ENCODE measurements at places on chromosomes 12 and 14.
A peak's percentile ranks its signal among the peaks of the same experiment; 100 is the strongest.

- peaks cover 27% of the 10 kb centered on the region for H3K27me3 ChIP-seq
- H3K36me3 ChIP-seq, result no peaks in the 10 kb centered on the region
- no peak overlapping the region for H3K27ac ChIP-seq
- peaks cover 13% of the 10 kb centered on the region for H3K4me1 ChIP-seq
These were observed 2.3 kb upstream of the SLC22A17 start for GRCh38 chr14:23354990-23355389.

DNA sequence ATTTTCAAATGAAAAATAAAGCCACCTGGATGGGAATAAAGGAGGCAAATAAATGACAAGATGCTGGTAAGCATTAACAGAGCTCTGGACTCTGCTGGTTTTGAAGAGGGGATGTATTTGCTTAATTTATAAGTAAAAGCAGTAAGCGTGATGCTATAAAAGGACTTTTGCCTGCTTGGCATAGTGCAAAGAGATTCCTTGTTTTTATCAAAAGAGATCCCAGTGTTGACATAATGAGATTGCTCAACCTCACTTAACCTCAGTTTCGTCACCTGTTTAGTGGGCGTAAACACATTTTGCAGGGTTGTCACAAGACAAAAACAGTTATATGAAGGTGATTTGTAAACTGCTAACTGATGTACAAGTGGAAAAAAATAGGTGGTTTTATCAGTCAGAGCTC, 13.8 kb downstream of the ASCL1 start:
- DNase-seq, result no peak
- H3K27ac ChIP-seq, result no peak overlapping the region
- no peaks in the 10 kb centered on the region for H3K36me3 ChIP-seq
- H3K4me1 ChIP-seq, result no peaks in the 10 kb centered on the region
- H3K4me3 ChIP-seq, result no peak overlapping the region

GRCh38 chr12:6264402-6265037, 46.0 kb upstream of the PLEKHG6 start:
- H3K4me3 ChIP-seq, result no peak overlapping the region
- no peaks in the 10 kb centered on the region for H3K36me3 ChIP-seq
- peaks cover 20% of the 10 kb centered on the region for H3K4me1 ChIP-seq
- DNase-seq, result no peak

GRCh38 chr12:32995623-32996022, 99.0 kb upstream of the PKP2 start:
- H3K4me1 ChIP-seq, result no peaks in the 10 kb centered on the region
- peaks cover 2% of the 10 kb centered on the region for H3K27me3 ChIP-seq
- no peak overlapping the region for H3K4me3 ChIP-seq
- DNase-seq, result no peak
- H3K27ac ChIP-seq, result no peak overlapping the region

- H3K36me3 ChIP-seq, result no peaks in the 10 kb centered on the region
- peaks cover 2% of the 10 kb centered on the region for H3K4me1 ChIP-seq
- no peak overlapping the region for H3K4me3 ChIP-seq
- DNase-seq, result no peak
- H3K27ac ChIP-seq, result no peak overlapping the region
- H3K27me3 ChIP-seq, result no peaks in the 10 kb centered on the region
These were observed 393.5 kb downstream of the CCDC91 start for GRCh38 chr12:28583701-28584261.

- no peaks in the 10 kb centered on the region for H3K27me3 ChIP-seq
- no peaks in the 10 kb centered on the region for H3K4me1 ChIP-seq
- H3K27ac ChIP-seq, result no peak overlapping the region
- no peak overlapping the region for H3K4me3 ChIP-seq
These were observed 506.4 kb downstream of the MED13L start for GRCh38 chr12:115771065-115771464.

DNA sequence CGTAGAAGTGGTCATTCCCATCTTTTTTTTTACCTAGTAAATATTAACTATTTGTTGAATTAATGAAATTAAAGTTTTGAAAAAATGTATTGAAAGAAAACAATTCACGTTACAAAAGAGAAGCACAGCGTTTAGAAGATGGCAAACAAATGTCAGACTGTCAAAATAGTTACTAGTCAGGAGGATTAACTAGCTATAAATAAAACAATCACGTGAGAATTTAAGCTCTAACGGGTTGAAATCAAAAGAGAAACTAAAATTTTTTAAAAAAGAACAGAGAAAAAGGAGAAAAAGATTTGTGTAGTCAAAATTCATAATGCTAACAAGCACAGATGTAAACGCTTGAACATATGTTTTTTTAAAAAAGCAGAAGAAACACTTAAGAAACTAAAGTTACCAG, 26.4 kb downstream of the DDHD1 start:
- H3K27me3 ChIP-seq, result no peaks in the 10 kb centered on the region
- peaks cover 18% of the 10 kb centered on the region for H3K36me3 ChIP-seq
- H3K4me1 ChIP-seq, result peaks cover 41% of the 10 kb centered on the region
- peak overlapping the region; percentile 60 for H3K4me3 ChIP-seq

DNA sequence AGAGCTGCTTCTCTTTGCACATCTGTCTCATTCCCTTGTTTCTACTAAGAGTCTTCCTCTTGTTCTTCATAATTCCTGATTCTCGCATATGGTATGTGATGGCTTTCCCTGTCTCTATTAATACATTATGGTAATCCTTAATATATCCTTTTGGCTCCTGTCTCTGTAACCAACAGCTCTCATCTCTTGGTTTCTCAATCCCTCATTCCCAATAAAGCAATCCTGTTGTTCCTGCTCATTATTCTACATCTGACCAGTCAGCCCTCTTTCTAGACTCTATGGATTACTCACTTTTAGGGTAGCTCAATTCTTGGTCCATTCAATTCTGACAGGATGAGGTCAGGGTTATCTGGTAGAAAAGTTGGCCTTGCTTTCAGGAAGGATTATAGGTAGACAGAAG, 349.9 kb downstream of the LRIG3 start:
- no peaks in the 10 kb centered on the region for H3K4me1 ChIP-seq
- H3K27ac ChIP-seq, result no peak overlapping the region
- H3K36me3 ChIP-seq, result no peaks in the 10 kb centered on the region

- H3K27me3 ChIP-seq, result peaks cover 1% of the 10 kb centered on the region
- DNase-seq, result no peak
- no peaks in the 10 kb centered on the region for H3K4me1 ChIP-seq
- H3K4me3 ChIP-seq, result no peak overlapping the region
- H3K27ac ChIP-seq, result no peak overlapping the region
These were observed 68.5 kb downstream of the SLC6A12 start for GRCh38 chr12:145369-145960.

- H3K4me1 ChIP-seq, result no peaks in the 10 kb centered on the region
- H3K27me3 ChIP-seq, result no peaks in the 10 kb centered on the region
- H3K4me3 ChIP-seq, result no peak overlapping the region
- H3K27ac ChIP-seq, result no peak overlapping the region
These were observed 68.8 kb downstream of the SLC24A4 start for GRCh38 chr14:92391726-92392125.

GRCh38 chr12:4796694-4797482, 76.7 kb downstream of the GALNT8 start:
- no peak overlapping the region for H3K27ac ChIP-seq
- no peaks in the 10 kb centered on the region for H3K4me1 ChIP-seq
- no peak overlapping the region for H3K4me3 ChIP-seq
- H3K36me3 ChIP-seq, result no peaks in the 10 kb centered on the region

DNA sequence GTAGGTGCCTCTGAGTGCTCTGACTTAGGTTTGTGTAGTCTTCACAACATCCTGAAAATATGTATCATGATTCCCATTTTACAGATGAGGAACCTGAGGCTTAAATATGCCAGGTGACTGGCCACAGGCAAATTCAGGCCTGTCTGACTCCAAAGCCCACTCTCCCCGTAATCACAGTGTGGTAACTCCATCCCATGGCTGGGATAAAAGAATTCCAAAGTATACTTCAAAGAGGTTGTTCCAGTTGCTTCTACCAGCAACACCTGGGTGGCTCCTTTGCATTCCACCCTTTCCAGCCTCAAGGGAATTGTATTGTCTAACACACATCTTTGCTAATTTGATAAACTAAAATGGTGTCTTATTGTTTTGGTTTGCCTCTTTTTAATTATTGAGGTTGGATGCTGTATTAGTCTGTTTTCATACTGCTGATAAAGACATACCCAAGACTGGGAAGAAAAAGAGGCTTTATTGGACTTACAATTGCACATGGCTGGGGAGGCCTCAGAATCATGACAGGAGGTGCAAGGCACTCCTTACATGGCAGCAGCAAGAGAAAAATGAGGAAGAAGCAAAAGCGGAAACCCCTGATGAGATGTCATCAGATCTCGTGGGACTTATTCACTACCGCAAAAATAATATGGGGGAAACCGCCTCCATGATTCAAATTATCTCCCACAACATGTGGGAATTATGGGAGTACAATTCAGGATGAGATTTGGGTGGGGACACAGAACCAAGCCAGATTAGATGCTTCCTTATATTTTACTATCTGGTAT, 9.9 kb upstream of the CHST11 start:
- H3K36me3 ChIP-seq, result no peaks in the 10 kb centered on the region
- no peak overlapping the region for H3K27ac ChIP-seq
- H3K4me3 ChIP-seq, result no peak overlapping the region
- DNase-seq, result no peak

DNA sequence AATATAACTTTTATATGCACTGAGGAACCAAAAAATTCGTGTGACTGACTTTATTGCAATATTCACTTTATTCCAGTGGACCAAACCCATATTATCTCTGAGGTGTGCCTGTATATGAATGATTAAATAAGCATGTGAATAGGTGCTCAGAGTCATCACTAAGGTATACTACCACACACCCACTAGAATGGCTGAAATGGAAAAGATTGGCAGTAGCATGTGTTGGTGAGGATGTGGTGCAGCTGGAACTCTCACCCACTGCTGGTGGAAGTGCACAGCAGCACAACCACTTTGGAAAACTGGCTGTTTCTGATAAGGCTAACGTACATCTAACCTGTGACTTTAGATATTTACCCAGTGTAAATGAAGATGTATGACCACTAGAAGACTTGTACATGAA, 36.8 kb downstream of the GOLGA5 start:
- no peaks in the 10 kb centered on the region for H3K27me3 ChIP-seq
- H3K36me3 ChIP-seq, result peaks cover 23% of the 10 kb centered on the region
- no peaks in the 10 kb centered on the region for H3K4me1 ChIP-seq

GRCh38 chr14:24534286-24534685, 26.2 kb upstream of the CMA1 start:
- no peak overlapping the region for H3K27ac ChIP-seq
- no peaks in the 10 kb centered on the region for H3K27me3 ChIP-seq
- H3K36me3 ChIP-seq, result no peaks in the 10 kb centered on the region
- DNase-seq, result no peak
- peaks cover 5% of the 10 kb centered on the region for H3K4me1 ChIP-seq

DNA sequence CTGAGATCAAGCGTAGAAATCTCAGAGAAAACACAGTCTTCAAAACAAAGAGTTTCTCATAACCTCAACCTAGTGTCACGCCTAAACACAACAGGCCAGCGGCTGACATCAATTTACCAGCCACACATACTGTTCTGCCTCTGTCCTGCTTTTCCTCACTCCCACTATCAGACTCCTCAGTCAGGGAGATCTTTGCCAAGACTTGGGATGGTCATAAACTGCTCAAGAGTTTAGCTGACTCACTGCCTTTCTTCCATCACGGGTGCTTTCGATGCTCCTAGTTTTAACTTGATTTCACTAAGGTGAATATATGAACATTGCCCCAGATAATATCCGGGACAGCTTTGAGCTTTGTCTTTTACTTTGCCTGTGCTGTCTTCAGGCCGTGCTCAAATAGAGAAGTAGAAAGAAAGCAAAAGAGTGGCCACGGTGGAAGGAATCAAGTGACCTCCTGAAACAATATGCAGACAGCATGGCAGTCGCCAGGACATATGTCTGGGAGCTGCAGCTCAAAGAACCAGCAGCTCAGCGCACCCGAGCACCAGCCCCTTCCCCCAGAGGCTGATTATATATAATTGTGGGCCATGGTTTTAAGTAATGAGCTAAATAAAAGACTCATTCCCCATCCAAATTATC, 12.1 kb downstream of the MDM1 start:
- no peaks in the 10 kb centered on the region for H3K27me3 ChIP-seq
- no peak for DNase-seq
- H3K4me3 ChIP-seq, result no peak overlapping the region
- no peaks in the 10 kb centered on the region for H3K4me1 ChIP-seq

DNA sequence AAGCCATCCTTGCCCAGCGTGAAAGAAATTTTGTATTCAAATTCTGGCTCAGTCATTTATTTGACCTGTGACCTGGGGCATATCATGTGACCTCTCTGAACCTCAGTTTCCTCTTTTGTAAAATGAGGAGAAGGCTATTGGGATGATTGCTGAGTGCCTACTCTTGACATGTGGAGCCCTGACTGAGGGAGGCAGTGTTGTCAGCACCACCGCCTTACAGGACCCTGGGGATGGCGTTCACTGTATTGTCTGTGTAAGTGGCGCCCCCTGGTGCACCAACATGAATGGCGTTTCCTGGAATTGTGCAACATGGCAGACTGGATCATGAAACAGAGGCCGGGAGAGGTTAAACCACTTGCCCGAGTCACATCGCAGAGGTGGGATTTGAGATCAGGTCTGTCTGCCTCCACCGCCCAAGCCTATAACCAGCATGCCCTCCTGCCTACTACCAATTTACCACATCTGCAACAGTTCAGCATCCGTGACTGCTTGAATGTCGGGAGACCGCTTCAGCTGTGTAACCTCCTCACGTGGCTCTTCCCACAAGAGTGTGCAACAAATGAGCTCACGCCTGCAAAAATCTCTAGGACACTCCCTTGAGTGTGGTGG, 20.1 kb upstream of the CCDC63 start:
- peaks cover 11% of the 10 kb centered on the region for H3K4me1 ChIP-seq
- H3K36me3 ChIP-seq, result no peaks in the 10 kb centered on the region
- peak; percentile 90 for DNase-seq
- H3K4me3 ChIP-seq, result peak overlapping the region; percentile 57
- peaks cover 10% of the 10 kb centered on the region for H3K27me3 ChIP-seq

DNA sequence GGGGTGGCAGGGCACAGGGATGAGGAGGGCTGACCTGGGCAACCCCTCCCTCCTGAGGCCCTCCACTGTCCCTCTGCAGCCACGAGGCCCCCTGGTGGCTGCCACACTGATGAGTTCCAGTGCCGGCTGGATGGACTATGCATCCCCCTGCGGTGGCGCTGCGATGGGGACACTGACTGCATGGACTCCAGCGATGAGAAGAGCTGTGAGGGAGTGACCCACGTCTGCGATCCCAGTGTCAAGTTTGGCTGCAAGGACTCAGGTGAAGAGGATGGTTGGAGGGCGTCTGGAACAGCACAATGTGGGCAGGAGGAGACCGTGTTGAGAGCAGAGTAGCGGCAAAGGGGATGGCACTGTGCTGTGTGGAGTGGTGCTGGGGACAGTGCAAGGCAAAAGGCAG, 25.7 kb upstream of the LRP1-AS start:
- H3K27ac ChIP-seq, result no peak overlapping the region
- H3K27me3 ChIP-seq, result no peaks in the 10 kb centered on the region

- no peak overlapping the region for H3K27ac ChIP-seq
- no peak overlapping the region for H3K4me3 ChIP-seq
- H3K27me3 ChIP-seq, result peaks cover 17% of the 10 kb centered on the region
- no peak for DNase-seq
- H3K36me3 ChIP-seq, result no peaks in the 10 kb centered on the region
These were observed 48.4 kb downstream of the CACNA2D4 start for GRCh38 chr12:1870086-1870485.

GRCh38 chr14:85039353-85039626, 490.7 kb upstream of the FLRT2 start:
- H3K36me3 ChIP-seq, result no peaks in the 10 kb centered on the region
- no peak for DNase-seq
- no peak overlapping the region for H3K27ac ChIP-seq
- H3K27me3 ChIP-seq, result no peaks in the 10 kb centered on the region
- H3K4me1 ChIP-seq, result no peaks in the 10 kb centered on the region
